ENCODE measurements at places on chromosomes 12 and 14.

DNA sequence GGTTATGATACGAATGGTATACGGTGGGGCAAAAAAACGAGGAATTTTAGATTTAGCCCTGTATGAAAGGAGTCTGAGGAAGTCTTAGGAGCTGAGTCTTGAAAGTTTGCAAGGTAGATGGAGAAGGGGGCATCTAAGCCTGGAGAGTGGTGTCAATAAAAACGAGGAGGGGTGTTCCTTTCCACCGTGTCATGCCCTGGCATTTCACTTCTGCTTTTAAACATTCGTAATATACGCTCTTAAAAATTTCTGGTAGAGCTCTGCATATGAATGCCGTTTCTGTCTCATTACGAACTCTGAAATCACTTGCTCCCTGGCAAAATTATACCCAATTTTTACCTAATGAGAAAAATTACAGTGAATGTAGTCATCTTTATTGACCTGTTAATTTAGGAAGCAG lies 170.2 kb downstream of the ERC1 start:
- no peak for DNase-seq

DNA sequence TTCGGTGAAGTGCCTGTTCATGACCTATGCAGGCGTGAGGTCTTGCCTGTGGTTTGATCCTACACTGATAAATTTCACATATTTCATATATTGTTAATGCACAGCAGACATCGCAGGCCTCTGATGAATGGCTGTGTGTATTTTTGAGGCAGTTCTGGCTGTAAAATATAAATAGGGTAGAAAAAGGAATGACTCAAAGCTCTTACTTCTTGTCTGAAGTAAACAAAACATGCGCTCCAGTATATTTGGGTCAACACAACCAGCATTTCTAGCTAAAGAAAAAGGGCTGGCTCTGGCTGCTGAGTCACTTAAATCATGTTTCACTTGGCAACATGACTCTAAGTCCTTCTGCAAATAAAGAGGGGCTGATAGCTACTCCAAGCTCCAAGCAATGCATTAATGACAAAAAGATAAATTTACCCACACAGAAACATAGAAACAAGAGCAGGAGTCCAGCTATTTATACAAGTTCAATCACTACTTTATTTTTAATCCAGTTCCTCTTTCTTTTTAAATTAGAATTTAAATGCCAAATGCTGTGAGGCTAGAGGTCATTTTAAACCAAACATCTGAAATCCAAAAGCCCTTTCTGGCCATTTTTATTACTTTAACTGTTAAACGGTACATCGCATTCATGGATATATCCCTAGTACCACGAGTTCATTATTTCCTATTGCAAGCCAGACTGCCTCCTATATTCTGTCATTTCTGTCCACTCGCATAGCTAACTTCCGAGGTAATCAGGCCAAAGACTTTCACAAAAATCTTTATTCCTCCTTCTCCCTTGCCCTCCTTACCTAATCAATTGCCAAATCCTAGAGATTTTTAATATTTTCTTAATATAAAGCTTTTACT lies 54.3 kb upstream of the TMCC3 start:
- no peak for DNase-seq

GRCh38 chr12:105275997-105276733 lies 40.2 kb upstream of the APPL2 start:
- no peak for DNase-seq

- no peak for DNase-seq
Measured at GRCh38 chr14:79528828-79529416, 682.4 kb downstream of the DIO2 start.

DNA sequence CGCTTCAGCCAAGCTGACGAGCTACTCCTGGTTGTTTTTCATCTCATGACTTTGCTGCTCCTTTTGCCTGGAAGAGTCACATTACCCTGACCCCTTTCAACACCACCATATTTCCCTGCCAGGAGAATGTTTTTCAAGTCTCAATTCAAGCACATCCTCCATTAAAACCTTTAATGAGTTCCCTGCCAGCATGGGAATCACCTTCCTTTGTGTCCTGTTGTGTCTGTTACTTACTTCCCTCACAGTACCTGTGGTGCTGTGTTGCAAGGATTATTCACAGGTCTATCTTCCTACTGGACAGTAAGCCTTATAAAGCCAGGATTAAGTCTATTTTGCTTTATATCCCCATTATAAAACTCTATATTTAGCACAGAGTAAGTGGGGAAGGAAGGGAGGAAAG lies 13.6 kb upstream of the SLC35F4 start:
- no peak for DNase-seq

DNA sequence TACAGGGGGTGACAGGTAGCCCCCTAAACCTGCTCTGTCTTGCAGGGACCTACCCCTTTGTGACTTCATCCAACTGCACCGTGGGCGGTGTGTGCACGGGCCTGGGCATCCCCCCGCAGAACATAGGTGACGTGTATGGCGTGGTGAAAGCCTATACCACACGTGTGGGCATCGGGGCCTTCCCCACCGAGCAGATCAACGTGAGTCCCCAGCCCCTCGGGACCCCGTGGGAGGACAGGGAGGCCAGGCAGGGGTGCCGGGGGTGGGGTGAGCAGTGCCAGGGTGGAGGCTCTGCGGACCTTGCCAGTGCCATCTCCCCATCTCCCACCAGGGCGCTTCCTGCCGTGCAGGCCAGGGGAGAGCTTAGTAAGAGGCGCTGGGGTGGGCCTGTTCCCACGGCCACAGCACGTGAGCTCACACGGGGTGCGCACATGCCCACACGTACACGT lies 11.1 kb upstream of the SIVA1 start:
- DNase-seq = no peak

- DNase-seq = no peak
Measured at GRCh38 chr14:52876311-52876710, 74.5 kb downstream of the FERMT2 start.

DNA sequence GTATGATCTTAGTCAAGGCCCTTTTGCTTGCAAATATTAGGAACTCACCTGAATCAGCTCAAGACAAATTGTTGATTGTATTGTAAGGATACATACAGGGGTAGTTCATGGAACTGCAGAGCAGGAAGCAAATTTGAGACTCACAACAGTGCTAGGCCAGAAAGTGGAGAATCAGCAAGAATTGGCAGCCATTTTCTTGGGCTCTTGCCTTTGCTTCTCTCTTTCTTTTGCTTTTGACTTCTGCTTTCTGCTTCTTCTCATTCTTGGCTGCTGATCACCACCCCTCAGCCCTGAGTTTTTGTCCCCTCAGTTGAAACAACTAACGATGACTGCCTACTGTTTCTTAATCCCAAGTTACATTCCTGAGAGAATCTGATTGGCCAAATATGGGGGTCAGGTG lies 34.8 kb downstream of the KCNK13 start:
- DNase-seq = no peak

DNA sequence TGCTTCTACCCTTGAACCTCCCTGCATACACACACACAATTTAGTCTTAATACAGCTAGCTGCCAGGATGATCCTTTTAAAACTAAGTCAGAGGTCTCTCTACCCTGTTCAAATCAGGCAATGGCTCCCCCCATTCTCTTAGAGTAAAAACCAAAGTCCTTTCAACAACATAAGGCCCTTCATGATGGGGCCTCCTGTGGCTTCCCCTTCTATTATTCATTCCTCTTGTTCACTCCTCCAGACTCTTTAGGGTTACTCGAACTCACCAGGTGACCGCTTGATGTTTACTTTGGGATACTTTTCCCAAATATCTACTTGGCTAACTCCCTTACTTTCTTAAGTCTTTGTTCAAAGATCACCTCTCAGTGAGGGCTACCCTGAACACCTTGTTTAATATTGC lies 30.4 kb downstream of the DENND5B start:
- DNase-seq = no peak

DNA sequence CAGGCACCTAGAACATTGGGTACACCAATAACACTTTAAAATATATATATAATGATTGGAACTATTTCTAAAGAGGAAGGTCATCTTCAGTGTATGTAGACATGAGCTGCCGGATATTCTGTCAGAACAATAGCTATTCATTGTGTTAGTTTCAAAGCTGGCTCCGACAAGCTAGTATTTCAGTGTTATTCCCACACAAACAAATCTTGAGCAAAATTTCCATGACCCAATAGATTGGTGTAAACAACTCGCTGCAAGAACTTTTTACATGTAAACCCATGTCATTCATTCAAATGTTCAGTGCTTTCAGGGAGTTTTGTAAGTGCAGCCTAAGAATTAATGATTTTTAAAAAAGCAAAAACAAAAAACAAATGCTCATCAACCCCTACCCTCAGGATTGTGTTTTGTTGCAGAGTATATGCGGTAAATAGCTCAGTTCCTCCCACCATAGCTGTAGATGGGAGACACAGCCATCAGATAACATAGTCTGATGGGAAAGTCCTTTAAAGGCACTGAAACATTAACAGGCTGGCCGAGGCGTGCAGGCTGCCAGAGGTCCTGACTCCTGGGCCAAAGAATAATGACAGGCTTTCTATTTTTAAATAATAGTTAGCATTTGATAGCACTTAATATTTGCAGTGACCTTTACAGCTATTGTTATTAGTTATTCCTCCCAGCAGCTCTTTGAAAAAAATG lies 150.3 kb upstream of the ARHGAP5 start:
- no peak for DNase-seq

DNA sequence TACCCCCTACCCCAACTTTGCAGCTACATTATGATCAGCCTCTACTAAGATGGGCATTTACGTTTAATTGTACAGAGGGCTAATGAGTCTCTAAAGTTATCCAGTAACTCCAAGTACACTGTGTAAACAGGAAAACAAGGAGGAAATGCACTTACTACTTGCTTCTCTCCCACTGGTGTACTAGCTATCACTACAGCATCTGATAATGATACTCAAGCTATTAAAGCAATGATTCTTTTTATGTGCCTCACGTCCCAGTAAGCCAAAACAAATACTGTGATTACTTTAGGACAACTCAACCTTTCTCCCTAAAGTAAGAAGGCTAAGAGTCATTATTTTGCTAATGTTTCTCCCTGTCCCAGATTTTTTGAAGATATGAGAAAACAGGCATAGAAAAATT lies 128.6 kb upstream of the CCDC175 start:
- DNase-seq = no peak

DNA sequence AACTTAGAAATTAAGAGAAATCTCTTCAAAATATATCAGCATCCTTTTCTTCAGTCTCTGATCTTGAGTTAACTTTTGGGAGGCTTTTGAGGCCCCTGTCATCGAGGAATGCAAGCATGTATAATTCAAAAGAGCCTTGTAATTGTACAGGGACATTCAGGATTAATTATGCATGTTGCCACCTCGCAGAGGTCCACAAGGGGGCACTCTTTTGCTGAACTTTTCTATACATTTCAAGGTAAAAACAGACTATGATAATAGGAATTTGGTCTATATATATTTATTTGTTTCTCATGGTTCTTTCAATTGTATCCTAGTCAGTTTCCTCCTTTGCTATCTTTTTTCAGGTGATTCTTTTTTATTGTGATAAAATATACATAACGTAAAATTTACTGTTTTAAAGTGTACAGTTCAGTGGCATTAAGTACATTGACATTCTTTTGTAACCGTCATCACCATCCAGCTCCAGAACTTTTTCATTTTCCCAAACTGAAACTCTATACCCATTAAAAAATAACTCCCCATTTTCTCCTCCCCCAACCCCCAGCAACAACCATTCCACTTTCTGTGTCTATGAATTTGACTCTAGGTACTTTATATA lies 47.0 kb upstream of the SLC2A13 start:
- peak; percentile 70 for DNase-seq

- no peak for DNase-seq
Measured at GRCh38 chr14:55332654-55333570, 61.7 kb downstream of the FBXO34 start.

DNA sequence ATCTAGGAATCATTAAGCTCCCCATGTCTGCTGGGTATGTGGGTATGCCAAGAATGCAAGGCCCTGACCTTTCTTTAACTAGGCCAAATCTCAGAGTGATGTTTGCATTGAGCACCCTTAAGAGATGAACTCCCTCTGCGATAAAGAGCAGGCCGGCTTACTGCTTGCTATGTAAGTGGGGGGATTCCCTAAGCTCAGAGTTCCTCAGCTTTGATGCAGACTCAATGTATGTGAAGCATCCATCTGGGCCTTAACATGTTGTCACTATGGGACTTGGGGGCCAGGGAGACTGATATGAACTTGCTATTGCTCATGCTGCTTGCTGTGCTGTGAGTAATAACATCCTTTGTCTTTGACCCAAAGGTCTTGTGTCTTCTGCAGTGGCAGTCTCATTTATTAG lies 149.7 kb downstream of the C12orf75 start:
- no peak for DNase-seq

GRCh38 chr12:99136516-99136915 lies 491.4 kb downstream of the APAF1 start:
- DNase-seq = no peak

DNA sequence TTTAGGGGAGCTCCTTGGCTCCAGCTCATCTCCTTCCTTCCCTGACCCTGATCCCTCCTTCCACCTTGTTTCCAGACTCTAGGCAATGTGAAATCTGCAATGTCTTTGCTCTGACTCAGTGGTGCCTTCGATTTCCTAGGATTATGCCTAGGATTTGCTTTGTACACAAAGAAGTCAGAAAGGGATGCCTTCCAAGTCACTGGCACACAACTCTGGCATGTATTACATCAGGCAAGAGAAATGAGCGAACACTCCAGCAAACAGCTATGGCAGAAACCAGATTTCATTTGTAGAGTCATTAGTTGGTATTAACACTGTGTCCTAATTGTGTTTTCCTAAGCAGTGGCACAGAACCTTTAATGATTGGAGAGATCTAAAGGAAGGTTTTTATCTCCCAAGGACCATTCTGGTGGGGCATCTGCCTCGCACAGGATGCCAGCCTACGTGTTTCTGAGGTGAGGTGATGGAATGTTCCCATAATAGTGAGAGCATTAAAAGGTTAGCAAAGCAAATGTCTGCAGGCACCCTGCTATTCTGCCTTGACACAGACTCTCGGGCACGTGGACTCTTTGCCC lies 84.9 kb downstream of the WSCD2 start:
- no peak for DNase-seq

GRCh38 chr12:89165703-89166102 lies 186.6 kb downstream of the DUSP6 start:
- no peak for DNase-seq

GRCh38 chr12:47747126-47747525 lies 11.6 kb downstream of the RAPGEF3 start:
- peak; percentile 60 for DNase-seq

GRCh38 chr14:33553706-33554278 lies 397.1 kb downstream of the EGLN3 start:
- no peak for DNase-seq

Measured in NAMALWA (cell line).